ENCODE measurements at places on chromosomes 12 and 14.

DNA sequence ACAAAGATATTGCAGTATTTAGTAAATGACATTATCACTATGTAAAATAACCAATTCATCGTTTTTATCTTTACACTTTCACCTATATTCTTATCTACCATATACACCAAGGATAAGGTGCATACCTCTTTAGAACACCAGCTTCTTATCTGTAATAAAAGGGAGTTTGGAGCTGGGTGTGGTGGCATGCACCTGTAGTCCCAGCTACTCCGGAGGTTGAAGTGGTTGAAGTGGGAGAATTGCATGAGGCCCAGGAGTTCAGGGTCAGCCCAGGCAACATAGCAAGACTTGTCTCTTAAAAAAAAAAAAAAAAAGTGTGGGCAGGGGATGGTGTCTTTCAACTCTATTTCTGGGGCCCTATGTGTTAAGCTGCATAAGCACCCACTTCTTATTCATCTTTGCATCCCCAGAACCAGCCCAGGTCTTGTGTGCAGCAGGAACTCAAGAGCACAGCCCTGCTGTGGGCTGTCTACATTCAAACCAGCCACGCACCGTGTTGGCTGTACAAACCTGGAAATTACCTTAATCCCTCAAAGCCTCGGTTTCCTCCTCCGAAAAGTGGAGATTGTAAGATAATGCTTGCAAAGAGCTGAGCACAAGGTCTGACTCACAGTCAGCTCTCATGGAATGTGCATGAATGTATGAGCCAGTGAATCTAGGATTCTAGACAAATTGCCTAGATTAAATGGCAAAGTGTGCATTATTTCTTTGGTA, 256.6 kb upstream of the FOXN3 start:
- no peak for DNase-seq
- H3K4me1 ChIP-seq = no peaks in the 10 kb centered on the region
- no peaks in the 10 kb centered on the region for H3K27me3 ChIP-seq
- H3K36me3 ChIP-seq = no peaks in the 10 kb centered on the region
- H3K27ac ChIP-seq = no peak overlapping the region
- no peak overlapping the region for H3K4me3 ChIP-seq

DNA sequence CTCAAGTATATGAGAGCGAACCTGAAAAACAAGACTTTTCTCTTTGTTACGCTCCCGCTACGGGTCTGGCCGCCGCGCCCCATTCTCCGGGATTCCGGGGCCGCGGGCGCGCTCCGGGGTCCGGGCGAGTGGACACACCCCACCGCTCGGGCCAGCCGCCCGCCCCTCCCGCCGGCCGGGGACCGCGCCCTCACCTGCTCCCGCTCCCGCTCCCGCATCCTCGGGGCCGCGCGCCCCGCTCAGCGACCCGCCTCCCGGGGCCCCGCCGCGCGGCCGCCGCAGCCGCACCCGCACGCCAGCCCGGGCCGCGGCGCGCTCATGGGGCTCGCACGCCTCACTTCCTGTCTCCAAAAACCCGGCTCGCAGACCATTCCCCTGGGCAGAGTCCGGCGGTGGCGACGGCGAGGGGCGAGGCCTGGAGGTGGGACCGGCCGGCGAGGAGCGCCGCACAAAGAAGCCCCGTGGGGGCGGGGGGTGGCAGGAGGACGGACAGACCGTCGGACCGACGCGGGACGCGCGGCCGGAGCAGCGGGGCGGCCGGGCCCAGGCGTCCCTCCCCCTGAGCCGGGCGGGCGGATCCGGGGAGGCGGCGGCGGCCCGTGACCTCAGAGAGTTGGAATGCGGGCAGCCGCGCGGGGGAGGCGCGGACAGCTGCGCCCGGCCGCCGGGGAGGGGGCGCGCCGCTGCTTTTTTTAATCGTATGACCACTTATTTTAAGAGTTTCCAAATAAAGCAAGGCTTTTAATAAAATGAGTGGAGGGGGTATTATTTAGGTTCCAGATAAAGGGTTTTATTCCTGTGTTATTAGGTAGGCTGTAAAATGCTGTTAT, at the start of gene PTPN21:
Gene PTPN21 (minus strand): TSS at position 551 of the 830 bp plus-strand sequence. CDS start 4,590 bp downstream, outside the sequence.
- H3K4me1 ChIP-seq = peaks cover 20% of the 10 kb centered on the region
- no peak for DNase-seq
- no peaks in the 10 kb centered on the region for H3K36me3 ChIP-seq
- H3K27ac ChIP-seq = no peak within 1 kb of the TSS
- no peaks in the 10 kb centered on the region for H3K27me3 ChIP-seq

DNA sequence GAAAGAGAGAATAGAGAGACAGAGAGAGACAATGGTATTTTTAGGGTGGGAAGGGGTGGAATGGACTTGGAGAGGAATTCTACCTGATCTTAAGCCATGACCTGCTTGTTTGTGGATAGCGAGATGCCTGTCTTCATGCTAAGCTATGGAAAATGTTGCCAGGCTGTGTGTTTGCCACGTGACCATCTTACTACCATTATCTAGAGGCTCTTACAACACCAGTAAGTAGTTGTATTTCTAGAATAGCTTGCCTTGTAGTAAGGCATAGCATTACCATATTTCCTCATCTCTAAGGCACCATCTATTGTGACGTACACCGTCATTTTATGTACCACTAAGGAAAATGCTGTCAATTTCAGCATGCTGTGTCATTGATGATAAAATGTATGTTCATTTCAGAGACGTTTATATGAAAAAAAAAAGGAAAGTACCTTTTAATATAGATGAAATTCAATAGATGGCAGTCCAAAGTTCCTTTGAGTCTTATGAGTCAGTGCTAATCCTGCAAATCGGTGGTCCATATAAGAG, 75.6 kb upstream of the RASSF3 start:
- H3K36me3 ChIP-seq = no peaks in the 10 kb centered on the region
- H3K27ac ChIP-seq = no peak overlapping the region
- H3K4me3 ChIP-seq = no peak overlapping the region
- H3K27me3 ChIP-seq = no peaks in the 10 kb centered on the region

GRCh38 chr12:110102255-110102654, 21.9 kb upstream of the IFT81 start:
- peaks cover 6% of the 10 kb centered on the region for H3K4me1 ChIP-seq
- no peaks in the 10 kb centered on the region for H3K27me3 ChIP-seq
- H3K27ac ChIP-seq = no peak overlapping the region
- peak; percentile 61 for DNase-seq
- no peaks in the 10 kb centered on the region for H3K36me3 ChIP-seq

- no peak overlapping the region for H3K4me3 ChIP-seq
- peaks cover 26% of the 10 kb centered on the region for H3K4me1 ChIP-seq
- H3K27me3 ChIP-seq = no peaks in the 10 kb centered on the region
Observed at GRCh38 chr12:574475-575128, 88.6 kb downstream of the NINJ2 start.

DNA sequence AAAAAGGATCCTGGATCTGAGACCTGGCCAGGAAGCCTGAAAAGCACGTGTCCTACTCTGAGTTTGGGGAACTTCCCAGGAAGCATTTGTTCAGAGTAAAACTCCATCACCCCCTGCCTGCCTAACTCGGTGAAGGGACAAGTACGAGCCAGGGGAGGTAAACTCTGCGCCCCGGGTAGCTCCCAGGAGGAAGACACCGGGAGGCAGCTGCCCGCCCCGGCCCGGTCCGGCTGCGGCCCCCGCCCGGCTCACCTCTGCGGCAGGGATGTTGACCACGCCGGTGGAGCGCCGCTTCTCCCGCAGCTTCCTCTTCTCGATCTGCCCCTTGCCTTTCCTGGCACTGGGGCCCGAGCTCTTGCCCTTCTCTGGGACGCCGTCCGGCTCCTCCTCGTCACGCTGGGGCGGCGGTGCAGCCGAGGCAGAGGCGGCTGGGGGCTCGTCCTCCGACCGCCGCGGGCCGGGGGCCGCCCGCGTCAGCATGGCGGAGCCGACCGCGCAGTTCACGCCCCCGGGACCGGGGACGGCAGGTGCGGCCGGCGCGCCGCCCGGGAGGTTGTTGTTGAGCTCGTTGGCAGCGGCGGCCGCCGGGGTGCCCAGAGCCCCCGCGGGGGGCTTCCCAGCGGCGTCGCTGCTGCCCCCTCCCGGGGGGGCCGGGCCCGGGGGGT, 1.2 kb downstream of the PAWR start:
- H3K27me3 ChIP-seq = no peaks in the 10 kb centered on the region
- no peaks in the 10 kb centered on the region for H3K4me1 ChIP-seq
- H3K4me3 ChIP-seq = no peak overlapping the region
- no peak for DNase-seq
- no peak overlapping the region for H3K27ac ChIP-seq
- no peaks in the 10 kb centered on the region for H3K36me3 ChIP-seq

- H3K36me3 ChIP-seq = peaks cover under 1% of the 10 kb centered on the region
- H3K27me3 ChIP-seq = peaks cover 9% of the 10 kb centered on the region
Observed at GRCh38 chr14:23571701-23572523, 4.3 kb upstream of the AP1G2 start.

- no peaks in the 10 kb centered on the region for H3K27me3 ChIP-seq
- no peaks in the 10 kb centered on the region for H3K4me1 ChIP-seq
- peak; percentile 2 for DNase-seq
- H3K4me3 ChIP-seq = no peak overlapping the region
- H3K27ac ChIP-seq = no peak overlapping the region
Observed at GRCh38 chr14:102731871-102732800, 45.1 kb upstream of the TRAF3 start.

DNA sequence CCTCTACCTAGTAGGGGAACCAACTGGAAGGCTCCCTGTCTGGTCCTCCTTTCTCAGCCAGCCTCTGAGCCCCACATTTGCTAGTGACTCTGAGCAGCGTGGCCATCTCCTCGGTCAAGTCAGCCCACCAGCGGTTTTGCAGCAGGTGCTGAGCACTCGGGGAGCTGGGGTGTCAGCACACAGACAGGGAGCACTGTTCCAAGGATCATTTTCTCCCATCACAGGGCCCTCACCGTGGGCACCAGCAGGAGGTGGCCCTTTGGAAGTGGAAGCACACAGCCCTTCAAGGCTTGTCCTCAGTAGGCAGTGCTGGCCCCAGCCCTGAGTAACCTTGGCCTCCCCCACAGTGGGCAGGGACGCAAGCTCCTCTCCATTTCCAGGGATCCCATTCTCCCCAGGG, 24.1 kb upstream of the EML1 start:
- no peak for DNase-seq
- H3K36me3 ChIP-seq = no peaks in the 10 kb centered on the region
- H3K27me3 ChIP-seq = peaks cover 13% of the 10 kb centered on the region

DNA sequence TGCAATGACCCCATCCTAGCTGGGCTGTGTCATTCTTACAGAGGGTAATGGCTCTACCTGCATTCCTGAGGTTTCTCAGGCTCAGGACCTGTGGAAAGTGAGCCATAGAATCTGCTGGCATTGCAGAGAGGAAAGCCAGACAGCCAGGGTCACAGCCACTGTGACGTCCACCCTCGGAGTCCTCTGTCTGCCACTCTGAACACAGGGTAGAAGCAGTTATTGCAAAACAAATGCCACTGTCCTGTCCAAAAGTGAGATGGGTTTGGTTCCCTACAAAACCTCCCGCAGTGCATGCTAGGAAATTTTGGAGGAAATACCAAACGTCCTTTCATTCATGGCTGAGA, 37.8 kb downstream of the TNFAIP2 start:
- H3K4me1 ChIP-seq = no peaks in the 10 kb centered on the region
- no peak overlapping the region for H3K27ac ChIP-seq
- DNase-seq = no peak
- no peaks in the 10 kb centered on the region for H3K27me3 ChIP-seq
- no peak overlapping the region for H3K4me3 ChIP-seq
- no peaks in the 10 kb centered on the region for H3K36me3 ChIP-seq

GRCh38 chr12:76460807-76461206, 98.8 kb downstream of the OSBPL8 start:
- no peak overlapping the region for H3K4me3 ChIP-seq
- no peak overlapping the region for H3K27ac ChIP-seq
- DNase-seq = no peak
- peaks cover 4% of the 10 kb centered on the region for H3K4me1 ChIP-seq

DNA sequence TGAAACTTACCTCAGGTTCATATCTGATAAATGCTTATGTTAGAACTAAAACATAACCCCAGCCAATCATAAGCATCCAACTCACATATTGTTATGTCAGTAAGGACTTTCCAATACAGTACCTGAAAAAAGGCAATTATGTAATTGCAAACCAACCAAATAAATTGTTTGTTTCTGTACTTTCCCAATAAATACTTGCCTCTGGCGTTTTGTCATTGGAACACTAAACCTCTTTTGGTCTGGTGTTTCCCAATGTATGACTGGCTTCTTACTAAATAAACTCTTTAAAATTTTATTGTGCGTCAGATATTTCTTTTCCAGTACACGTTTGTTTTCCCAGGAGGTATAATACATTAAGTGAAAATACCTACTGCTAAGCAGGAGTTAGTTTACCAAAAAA, 6.7 kb upstream of the PTPRB start:
- H3K4me3 ChIP-seq = no peak overlapping the region
- H3K4me1 ChIP-seq = no peaks in the 10 kb centered on the region
- H3K27me3 ChIP-seq = no peaks in the 10 kb centered on the region
- DNase-seq = no peak
- H3K27ac ChIP-seq = no peak overlapping the region
- no peaks in the 10 kb centered on the region for H3K36me3 ChIP-seq

- H3K27me3 ChIP-seq = no peaks in the 10 kb centered on the region
- H3K4me3 ChIP-seq = no peak overlapping the region
- H3K4me1 ChIP-seq = no peaks in the 10 kb centered on the region
- no peak for DNase-seq
- H3K36me3 ChIP-seq = peaks cover 7% of the 10 kb centered on the region
- no peak overlapping the region for H3K27ac ChIP-seq
Observed at GRCh38 chr14:74190927-74191575, 48.2 kb upstream of the VSX2 start.

DNA sequence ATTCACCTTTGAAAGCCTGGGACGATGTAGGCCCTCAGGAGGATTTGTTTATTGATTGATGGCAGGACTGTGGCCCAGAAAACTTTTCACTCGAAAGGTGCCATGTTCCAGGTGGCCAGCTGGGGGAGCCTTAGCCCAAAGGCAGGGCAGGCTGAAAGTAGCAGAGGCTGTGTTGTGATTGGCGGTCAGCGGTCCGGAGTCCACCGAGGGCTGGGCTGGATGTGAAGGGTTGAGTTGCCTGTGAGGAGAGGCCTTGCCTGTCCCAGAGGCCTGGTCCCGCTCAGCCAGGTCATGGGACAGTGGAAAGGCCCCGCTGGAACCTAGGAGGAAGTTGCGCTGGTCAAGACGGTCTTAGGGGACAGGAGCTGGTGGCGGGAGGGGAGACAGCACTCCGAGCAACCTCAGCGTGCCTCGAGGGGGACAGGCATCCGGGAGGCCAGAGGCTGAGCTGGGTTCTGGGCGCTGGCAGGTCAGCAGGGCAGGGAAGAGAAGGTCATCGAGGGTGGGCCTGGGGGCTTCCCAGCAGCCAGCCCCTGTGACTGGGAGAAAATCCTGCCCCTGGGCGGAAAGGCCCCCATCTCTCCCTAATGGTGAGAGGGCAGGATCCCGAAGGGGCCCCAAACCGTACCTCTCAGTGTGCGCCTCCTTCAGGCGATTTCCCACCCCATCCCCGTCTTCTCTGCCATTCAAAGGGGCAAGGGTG, 26.3 kb downstream of the CMA1 start:
- H3K27ac ChIP-seq = no peak overlapping the region
- H3K27me3 ChIP-seq = no peaks in the 10 kb centered on the region
- H3K36me3 ChIP-seq = no peaks in the 10 kb centered on the region
- H3K4me3 ChIP-seq = no peak overlapping the region
- H3K4me1 ChIP-seq = peaks cover 6% of the 10 kb centered on the region

GRCh38 chr14:45559626-45560025, 306.6 kb upstream of the MIS18BP1 start:
- H3K27me3 ChIP-seq = no peaks in the 10 kb centered on the region
- H3K27ac ChIP-seq = no peak overlapping the region
- DNase-seq = no peak
- H3K4me1 ChIP-seq = no peaks in the 10 kb centered on the region
- H3K36me3 ChIP-seq = no peaks in the 10 kb centered on the region

Data from DND-41 (cell line).